ENCODE measurements at places on chromosomes 7 and 10.

- DNase-seq: no peak
These were observed 155.8 kb downstream of the SND1 start for GRCh38 chr7:127807829-127808228.

- no peak for DNase-seq
These were observed 242.3 kb upstream of the DKK1 start for GRCh38 chr10:52071814-52072213.

- DNase-seq: no peak
These were observed 6.9 kb upstream of the ATP6V0E2 start for GRCh38 chr7:149866779-149867447.

- no peak for DNase-seq
These were observed 30.5 kb upstream of the MKRN1 start for GRCh38 chr7:140509789-140510188.

GRCh38 chr10:91034042-91034441 is 113.2 kb upstream of the ANKRD1 start:
- no peak for DNase-seq

DNA sequence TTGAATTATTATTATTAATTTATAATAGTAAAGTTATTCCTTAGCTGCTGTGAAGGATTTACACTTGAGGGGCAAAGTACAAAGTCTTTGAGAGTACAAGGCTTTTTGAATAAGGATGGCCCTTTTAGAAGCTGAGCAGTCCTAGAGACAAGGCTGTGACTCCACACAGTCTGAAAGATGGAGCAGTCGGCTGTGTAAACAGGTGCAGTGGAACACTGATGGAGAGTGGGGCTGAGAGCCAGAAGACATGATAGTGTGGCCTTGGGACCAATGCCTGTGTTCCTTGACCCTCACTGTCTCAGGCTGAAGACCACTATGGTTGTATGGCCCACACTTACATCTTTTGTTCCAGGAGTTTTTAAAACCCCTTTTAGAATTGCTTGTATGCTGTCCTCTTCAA is 311.2 kb upstream of the PHF14 start:
- no peak for DNase-seq

DNA sequence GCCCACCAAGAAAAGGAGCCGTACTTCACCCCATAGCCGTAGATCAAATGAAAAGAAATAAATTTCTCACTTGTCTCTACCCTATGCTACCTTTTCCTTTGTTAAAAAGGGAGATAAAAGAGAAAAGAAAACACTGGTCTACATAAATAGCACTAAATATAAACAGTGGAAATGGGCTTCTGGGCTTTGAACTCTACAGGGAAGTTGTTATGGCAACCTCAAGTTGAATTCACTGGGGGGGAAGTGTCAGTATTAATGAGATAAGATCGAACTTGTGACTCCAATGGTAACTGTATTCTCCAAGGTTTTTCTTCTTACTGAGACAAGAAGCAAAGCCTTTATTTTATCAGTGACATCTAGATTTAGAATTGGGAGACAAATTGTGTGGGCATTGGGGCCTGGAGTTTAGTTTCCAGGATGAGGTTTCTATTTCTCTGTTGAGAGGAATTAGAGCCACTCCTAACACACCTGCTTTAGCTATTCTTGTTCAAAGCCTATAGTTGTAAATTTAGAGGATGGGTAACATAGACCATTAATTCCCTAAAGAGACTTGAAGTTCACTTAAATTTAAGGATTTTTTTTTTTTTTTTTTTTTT is 604.3 kb upstream of the GALNT17 start:
- DNase-seq: no peak

- no peak for DNase-seq
These were observed 59.1 kb downstream of the AUTS2 start for GRCh38 chr7:69657331-69657730.

GRCh38 chr7:87328281-87328680 is 17.2 kb upstream of the CROT start:
- no peak for DNase-seq

GRCh38 chr7:25031007-25031406 is 51.0 kb upstream of the OSBPL3 start:
- DNase-seq: no peak

- no peak for DNase-seq
These were observed 49.4 kb upstream of the SORCS1 start for GRCh38 chr10:107213861-107214260.

GRCh38 chr10:76883596-76883995 is 754.0 kb downstream of the KCNMA1 start:
- no peak for DNase-seq

GRCh38 chr7:43490016-43490415 is 92.9 kb upstream of the STK17A start:
- DNase-seq: no peak

- no peak for DNase-seq
These were observed 159.8 kb downstream of the DNAJB6 start for GRCh38 chr7:157496416-157497275.

GRCh38 chr10:59880971-59881510 is 25.3 kb downstream of the CCDC6 start:
- DNase-seq: no peak

GRCh38 chr7:127879436-127879835 is 151.8 kb downstream of the LRRC4 start:
- no peak for DNase-seq

GRCh38 chr10:89526358-89526757 is 9.0 kb downstream of the SLC16A12 start:
- no peak for DNase-seq

DNA sequence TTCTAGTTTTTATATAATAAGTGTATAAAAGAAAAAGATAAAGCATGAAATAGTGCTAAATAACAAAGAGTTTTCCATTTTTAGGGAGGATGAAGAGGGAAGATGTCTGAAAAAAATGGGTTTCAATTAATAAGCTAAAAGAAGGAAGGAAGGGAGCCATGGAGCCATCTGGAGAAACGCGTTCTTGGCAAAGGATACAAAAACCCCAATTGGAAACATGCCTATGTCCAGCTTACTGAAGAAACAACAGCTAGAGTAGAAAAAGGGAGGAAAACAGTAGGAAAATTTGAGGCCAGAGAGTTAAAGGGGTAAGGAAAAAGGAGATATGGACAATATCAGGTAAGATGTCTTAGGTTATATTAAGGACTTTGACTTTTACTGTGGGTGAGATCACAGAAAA is 416.2 kb upstream of the GHITM start:
- no peak for DNase-seq

DNA sequence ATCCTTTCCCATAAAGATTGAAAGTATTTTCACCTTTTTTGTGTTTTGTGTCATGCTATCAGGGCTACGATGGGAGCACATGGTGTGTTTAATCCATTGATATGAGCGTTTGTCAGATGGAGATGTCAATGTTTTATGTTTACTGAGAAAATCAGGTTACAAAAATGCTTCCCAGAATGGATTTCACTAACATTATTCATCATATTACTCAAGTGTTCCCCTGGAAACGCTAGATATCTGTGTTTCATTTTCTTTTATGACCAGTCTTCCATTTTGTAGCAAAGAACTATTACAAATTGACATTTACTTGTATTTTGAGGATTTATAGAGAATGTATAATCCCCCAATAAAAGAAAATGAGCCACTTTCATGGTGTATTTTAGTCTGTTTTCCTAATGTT is 293.5 kb upstream of the AKR1E2 start:
- no peak for DNase-seq

DNA sequence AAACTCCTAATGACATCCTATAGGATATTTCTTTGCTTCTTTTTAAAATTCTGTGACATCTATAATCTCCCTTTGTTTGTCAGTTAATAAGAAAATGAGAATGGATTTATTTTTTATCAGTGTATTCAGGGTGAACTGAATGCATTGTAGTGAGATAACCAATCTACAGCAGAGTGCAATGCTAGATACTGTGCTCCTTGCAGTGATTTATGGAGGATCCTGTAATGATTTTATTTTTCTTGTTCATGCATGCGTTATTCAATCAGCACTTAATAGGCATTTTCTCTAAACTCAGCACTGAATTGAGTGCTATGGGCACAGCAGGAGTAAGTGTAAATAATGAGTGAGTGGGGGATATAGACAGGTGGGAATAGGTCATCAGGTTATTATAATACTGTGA is 253.9 kb downstream of the CDK14 start:
- DNase-seq: no peak

DNA sequence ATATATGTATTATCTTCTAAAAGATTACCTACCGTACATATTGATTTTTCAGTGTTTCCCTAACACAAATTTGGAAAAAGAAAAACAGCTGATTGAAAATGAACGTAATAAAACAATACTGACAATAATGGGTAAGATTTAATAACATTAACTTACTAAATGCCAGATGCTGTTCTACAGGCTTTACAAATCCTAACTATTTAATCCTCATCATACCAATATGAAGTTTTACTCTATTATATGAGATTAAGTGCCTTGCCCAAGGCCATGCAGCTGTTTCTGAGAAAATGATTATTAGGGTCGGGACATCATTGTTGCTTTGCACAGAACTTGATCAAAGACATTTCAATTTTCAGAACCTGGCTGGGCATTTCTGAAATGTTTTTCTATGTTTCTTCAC is 104.6 kb downstream of the HGF start:
- DNase-seq: no peak

- DNase-seq: no peak
These were observed 159.0 kb upstream of the MEOX2 start for GRCh38 chr7:15845461-15845860.

- no peak for DNase-seq
These were observed 150.3 kb upstream of the NRP1 start for GRCh38 chr10:33484787-33485186.

DNA sequence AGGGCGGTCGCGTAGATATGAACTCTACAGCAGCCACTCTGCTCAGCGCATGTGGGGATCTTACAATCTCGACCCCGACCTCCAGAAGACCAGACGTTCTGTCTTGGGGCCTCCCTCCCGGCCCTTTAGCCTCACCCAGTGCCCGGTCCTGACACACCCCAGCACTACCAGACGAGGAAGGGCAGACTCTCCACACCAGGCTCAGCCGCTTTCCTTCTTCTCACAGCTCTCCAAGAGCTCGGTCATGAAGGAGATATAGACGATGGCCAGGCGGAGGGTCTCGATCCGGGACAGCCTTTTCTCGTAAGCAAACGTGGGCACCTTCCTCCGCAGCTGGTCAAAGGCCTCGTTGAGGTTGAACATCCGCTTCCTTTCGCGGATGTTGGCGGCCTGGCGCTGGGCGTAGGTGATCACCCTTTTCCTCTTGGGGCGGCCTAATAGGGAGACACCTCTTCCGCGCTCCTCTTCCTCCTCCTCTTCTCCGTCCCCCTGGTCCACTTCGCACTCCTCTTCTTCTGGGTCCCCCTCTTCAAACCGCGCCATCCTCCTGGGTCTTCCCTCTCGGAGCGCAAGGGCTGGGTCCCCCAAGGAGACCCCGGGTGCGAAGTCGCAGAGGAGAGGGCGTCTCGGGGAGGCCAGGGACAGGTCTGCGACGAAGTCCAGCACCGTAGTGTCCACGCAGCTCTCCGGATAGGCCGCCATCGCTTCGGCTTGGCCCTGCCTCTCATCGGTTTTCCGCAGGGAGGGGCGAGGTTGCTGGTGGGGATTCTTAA is at the start of gene FERD3L:
FERD3L (minus strand) TSS at position 761 of the 773 bp plus-strand sequence; CDS start at position 702, 59 bp downstream.
- no peak for DNase-seq

DNA sequence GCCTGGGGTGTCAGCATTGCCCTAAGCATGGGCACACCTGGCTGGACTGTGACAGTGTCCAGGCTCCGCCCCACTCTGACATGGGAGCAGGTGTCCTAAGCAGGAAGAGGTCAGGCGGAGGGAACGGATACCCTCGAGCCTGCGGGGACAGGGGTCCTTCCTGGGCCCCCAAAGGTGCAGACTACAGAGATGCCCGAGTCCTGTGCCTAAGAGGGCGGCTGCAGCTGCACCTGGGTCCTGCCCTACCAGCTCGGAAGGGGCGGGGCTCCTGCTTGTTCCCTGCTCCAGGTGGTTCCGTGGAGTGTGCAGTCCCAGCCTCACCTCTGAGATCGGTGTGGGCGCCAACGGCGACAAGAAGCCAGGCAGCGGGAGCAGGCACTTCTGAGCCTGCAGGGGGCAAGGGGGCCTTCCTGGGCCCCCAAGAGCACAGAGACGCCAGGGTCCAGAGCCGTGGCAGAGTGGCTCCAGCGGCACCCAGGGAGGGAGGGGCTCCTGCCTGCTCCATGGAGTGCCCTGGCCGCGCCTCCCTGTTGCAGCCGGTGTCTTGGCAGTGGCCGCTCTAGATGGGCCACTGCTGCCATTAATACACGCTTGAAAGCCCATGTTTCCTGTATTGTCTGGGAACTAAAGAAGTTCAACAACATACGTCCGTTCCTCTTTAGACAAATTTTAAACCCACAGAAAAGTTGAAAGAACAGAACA is 64.5 kb upstream of the CACNA2D1 start:
- no peak for DNase-seq

- no peak for DNase-seq
These were observed 1.1 kb downstream of the MAP3K8 start for GRCh38 chr10:30435073-30435422.

DNA sequence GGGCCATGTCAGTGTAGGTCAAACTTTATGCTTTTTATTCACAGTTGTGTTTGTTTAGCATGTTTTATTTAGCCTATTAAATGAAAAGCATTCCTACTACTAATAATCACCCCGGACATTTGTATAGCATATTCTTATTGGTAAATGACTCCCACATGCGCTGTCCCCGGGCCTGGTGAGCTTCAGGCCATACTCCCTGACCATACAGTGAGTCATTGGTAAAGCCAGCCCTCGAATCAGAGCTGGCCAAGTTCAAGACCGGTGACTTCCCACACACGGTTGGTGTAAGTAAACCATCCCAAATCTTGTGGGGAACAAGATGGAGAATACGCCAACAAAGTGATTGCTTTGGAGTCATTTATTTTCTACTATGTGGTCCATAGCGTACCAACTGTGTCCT is 238.7 kb upstream of the TCF7L2 start:
- no peak for DNase-seq

DNA sequence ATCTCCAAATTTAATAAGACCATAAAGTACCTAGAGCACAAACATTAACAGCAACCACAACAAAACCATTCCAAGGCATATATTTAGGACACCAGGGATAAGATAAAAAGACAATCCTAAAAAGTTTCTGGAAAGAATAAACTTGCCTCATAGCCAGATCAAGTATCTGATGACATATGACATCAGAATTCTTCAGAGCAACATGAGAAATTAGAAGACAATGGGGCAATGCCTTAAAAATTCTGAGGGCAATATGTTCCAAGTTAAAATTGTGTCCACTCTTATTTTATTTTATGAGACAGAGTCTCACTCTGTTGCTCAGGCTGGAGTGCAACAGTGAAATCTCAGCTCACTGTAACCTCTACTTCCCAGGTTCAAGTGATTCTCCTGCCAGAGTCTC is 2.8 kb downstream of the EFCAB10 start:
- DNase-seq: no peak

DNA sequence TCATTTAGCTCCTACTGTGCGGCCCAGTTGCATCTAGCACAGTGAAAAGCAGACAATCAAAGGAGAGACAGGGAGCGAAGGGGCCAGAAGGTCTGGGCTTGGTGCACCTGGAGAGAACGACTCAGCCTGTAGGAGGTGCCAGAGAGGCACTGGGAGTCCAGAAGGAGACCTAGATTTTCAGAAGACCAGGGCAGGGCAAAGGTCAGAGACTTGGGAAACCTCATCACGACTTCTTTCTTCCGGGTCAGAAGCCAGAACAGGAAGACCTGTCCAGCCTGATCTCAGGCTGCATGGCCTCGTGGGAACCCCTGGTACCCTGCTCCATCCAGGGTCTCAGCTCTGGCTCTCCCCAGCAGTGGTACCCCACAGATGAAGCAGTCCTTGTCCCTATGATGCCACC is 5.2 kb downstream of the AGAP3 start:
- DNase-seq: no peak

- no peak for DNase-seq
These were observed 63.1 kb downstream of the PYROXD2 start for GRCh38 chr10:98351831-98352402.

- no peak for DNase-seq
These were observed 591.8 kb upstream of the ADARB2 start for GRCh38 chr10:2329082-2329481.

- DNase-seq: no peak
These were observed 68.6 kb downstream of the CELF2 start for GRCh38 chr10:11086177-11086840.
